Stimulated activated CD4-positive, alpha-beta T cell treated with anti-CD3 and anti-CD28 coated beads, Interleukin-1b, Interleukin-23, amount 100 ng/mL, for 1 hour (primary cell): ENCODE measurements at places on chromosomes 7 and 10.

DNA sequence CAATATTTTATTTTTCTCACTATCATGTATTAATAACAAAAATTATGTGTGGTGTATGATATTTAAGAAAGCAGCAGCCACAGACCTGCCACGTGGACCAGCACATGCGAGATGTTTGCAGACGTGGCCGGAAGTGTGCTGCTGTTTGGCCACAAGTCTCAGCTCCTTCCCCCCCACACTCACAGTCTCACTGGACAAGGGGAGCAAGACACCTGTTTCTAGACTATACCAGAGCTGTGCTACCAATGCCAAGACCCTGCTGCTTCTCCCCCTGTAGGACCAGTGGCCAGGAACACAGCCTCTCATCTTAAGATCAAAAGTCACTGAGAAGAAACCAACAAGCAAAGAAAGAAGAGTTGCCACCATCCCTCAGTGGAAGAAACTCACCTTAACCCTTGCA lies 258.9 kb upstream of the PPP2R2D start:
- no peak for DNase-seq

- no peak for DNase-seq
Measured at GRCh38 chr7:90625562-90625961, 29.4 kb downstream of the CDK14 start.

DNA sequence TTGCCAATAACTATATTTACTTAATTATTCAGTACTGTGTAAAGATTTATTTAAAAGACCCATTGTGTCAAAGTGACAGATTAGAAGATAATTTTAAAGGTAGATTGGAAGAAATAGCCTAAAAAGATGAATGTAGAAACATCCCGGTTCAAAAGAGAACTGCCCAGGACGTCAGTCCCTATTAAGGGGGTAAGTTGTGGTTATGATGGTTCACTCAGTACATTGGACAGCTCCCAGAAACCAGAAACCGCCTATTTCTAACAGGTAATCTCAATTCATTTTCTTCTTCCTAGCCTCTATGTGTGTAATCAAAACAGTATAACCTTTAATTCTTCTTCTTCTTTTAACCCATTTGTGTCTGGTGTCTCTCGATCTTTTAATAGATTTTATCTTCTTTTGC lies 1.5 kb upstream of the FERD3L start:
- no peak for DNase-seq

- no peak for DNase-seq
Measured at GRCh38 chr7:127658970-127659630, 7.1 kb downstream of the SND1 start.

- peak; percentile 57 for DNase-seq
Measured at GRCh38 chr7:55415173-55415778, 50.1 kb downstream of the LANCL2 start.

DNA sequence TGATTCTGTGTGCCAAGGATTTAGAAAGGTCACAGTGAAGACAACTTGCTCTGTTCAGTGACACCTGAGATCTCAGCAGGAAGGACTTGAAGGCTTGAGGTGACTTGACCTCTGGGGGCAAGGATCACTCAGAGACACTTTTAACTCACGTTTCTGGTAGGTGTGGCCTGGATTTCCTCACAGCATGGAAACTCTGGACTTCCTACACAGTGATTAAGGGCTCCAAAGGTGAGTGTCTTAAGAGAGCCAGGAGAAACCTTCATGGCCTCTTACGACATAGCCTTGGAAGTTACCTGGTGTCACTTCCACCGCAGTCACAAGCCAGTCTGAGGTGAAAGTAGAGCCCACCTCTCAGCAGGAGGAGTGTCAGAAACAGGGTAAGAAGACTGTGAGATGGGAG lies 38.1 kb upstream of the ADO start:
- no peak for DNase-seq

DNA sequence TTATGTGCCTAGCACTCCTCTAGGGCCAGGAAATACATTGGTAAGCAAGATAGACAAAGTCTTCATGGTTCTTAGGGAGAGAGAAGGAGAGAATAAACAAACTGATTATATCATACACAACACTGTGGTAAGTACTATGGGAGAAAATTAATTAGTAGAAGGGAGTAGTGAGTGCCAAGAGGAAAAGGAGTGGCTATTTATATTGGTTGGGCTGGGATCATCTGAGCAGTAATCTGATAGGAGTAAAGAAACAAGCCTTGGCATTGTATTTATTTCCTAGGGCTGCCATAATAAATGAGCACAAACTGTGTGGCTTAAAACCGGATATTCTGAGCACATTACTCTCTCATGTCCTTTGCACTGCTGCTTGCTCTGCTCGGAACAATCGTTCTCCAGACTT lies 158.1 kb upstream of the PHF14 start:
- DNase-seq, result no peak

DNA sequence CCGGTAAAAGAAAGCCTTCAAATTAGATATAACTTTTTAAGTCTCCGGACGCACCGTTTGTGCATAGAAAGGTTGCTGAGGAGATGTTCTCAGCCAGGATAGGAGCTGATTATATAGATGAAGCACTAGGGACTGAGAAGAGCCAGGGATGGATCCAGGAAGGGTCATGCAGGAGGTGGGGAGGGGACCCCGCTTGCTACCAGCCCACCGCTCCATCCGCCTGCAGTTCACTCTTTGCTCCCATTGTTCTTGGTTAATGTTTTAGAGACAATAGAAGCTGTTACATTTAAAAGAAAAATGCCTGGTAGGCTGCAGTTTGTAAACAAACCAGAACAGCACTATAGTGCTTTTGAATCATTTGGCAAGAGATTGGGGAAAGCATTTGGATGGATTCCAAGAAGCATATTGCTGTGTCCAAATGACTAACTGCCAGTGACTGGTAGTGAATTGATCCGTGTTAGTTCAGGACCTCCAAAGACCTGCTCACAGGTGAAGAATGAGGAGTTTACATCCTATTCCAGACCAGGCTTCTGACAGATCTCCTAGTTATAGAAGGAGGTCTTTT lies 175.9 kb upstream of the TAC1 start:
- no peak for DNase-seq

DNA sequence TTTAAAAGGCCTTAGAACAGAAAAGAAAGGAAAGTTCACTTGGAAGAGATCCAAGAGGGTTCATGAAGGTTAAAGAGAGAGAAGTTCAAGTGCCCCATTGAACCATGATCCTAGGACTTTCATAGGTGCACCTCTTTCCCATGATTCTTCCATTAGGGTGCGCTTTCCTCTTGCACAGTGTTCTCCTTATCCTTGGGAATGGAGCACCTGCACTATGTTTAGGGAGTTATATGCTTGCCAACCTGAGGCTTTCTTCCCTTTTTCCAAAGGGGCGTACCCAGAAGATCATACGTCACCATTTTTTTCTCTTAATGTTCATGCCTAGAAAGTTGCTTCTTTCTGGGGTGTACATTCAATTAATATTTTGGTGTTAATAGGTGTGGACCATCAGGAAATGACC lies 908.0 kb upstream of the SORCS1 start:
- no peak for DNase-seq

- no peak for DNase-seq
Measured at GRCh38 chr10:129764901-129765663, 199.0 kb downstream of the EBF3 start.

- DNase-seq, result no peak
Measured at GRCh38 chr10:77289027-77289501, 348.5 kb downstream of the KCNMA1 start.

GRCh38 chr10:27099448-27099847 lies 846 bp downstream of the ANKRD26 start:
- no peak for DNase-seq

GRCh38 chr10:35353805-35354204 lies 17.5 kb downstream of the CCNY start:
- DNase-seq, result no peak

GRCh38 chr10:38159004-38159403 lies 64.9 kb downstream of the ZNF37A start:
- DNase-seq, result no peak

DNA sequence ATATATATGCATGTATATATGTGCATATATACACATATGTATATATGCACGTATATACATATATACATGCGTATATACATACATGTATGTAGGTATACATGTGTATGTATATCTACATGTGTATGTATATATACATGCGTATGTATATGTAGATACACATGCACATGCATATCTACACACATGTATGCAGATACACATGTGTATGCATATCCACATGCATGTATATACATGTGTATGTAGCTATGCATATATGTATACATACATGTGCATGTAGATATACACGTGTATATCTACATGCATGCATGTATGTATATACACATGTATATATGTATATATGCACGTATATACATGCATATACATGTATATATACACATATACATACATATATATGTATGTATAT lies 95.8 kb upstream of the STEAP4 start:
- no peak for DNase-seq

DNA sequence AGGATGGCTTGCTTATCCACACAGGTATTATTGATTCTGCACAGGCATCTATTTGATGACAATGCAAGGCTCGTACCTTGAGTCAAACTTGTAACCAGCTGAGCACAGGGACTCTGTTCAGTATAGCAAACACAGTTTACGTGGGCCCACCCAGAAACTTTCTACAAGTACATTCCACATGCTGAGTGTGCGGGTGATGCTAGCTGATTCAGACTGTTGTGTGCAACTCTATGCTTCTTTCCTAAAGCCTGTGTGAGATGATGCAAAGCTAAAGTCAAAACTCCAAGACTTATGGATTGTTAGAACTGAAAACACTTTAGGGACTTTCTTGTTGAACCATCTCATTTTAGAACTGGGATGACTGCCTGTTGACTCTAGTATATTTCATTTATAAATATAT lies 21.5 kb upstream of the CALD1 start:
- DNase-seq, result no peak

GRCh38 chr10:97195706-97196222 lies 10.0 kb upstream of the SLIT1 start:
- no peak for DNase-seq

- DNase-seq, result no peak
Measured at GRCh38 chr7:100211342-100211780, 8.4 kb upstream of the PVRIG start.

DNA sequence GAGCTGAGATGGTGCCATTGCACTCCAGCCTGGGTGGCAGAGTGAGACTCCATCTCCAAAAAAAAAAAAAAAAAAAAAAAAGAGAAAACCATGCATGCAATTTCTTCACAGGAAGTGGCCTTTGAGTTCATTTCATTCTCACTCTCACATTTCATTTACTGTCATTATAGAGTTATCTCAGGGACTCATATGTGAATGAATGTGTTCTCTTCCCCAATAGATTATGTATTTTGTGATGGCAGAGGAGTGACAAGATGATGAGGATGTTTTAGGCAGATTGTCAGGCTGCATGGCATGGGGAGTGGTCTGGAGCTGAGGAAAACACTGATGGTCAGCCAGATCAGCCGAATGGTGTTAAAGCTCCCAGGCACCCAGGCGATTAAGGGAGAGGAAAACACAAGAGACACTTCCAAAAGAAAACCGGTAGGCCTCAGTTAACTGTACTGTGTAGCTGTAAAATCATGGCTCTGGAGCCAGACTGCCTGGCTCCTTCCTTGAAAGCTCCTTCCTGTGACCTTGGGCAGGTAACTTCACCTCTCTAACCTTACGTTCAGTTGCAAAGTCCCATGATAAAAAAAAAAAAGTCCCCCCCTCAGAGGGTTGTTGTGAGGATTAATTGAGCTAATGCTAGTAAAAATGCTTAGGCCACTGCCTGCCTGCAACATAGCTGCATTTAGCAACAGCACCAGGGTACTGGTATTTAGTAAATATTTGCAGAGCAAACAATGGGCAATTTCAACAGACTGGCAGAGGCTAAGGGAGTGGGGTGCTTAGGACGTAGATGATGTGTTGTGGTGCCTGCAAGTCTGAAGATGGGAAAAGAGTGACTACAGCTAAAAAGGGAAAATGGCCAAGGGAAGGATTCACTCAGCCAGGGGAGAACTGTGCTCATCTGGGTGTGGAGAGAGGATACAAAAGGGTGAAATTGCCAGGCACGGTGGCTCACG lies 6.9 kb downstream of the FRAT2 start:
- no peak for DNase-seq

DNA sequence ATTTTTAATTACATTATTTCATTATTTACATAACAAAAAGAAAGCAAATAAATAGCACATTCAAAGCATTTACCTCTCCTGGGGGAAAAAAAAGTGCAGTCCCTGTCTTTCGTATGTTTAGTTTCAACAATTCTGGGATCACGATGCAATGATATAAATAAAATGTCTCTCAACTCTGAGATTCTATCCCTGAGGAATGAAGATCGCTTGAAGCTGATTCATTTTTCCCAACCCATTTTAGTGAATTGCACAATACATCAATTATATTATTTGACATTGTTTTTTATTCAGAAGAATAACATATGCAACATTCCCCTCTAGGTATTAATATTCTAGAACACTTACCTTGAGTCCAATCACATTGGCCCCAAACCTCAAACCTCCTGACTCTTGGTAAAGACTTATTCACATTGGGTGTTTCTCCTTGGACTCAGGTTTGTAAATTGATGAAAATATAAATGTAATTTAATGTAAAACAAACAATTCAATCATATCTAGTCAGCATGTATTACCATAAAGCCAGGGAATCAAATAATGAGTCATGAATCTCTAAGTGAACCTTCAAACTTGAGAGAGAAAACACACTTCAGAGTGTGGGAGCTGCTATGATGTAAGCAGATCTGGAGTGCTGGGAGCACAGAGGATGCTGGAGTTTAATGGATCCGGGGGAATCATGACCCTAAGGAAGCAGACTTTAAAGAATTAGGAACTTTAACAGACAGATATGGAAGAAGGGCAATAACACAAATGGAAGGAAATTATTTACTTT lies 5.3 kb upstream of the SCIN start:
- no peak for DNase-seq

- DNase-seq, result no peak
Measured at GRCh38 chr10:48639632-48640031, 34.8 kb upstream of the ARHGAP22 start.

- DNase-seq, result peak; percentile 37
Measured at GRCh38 chr7:26291699-26292538, at the start of gene SNX10. Gene SNX10, plus strand, starts transcription at chr7:26291862. Its CDS starts 54,581 bp downstream, at chr7:26346443.

DNA sequence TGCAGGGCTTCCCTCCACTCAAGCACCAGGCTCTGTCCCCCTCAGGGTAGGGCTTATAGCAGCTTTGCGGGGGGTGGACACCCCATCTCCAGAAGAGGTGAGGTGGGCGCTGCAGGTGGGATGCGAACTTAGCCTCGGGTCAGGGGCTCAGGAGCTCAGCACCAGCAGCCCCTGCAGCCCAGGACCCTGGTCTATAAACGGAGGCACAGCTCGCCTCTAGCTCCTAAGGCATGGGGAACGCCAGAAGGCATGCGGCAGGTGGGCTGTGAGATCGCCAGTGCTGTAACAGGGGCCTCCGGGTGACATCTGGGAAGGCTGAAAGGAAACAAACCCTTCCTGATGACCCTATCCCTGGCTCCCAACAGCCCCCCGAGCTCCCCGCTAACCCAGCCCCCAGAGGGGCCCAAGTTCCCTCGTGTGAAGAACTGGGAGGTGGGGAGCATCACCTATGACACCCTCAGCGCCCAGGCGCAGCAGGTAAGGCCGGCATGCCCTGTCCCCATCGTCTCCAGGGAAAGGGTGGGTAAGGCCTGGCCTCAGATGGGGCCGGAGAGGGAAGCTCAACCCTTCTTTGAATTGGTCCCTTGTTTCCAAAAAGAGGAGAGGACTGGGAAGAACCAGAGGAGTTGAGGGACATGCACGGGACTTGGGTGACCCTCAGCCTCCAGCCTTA lies 4.2 kb downstream of the NOS3 start:
- no peak for DNase-seq

- no peak for DNase-seq
Measured at GRCh38 chr7:132137681-132138080, 438.6 kb downstream of the PLXNA4 start.

- DNase-seq, result peak; percentile 5
Measured at GRCh38 chr10:11684717-11685645, 57.2 kb upstream of the ECHDC3 start.
